Breast epithelium (tissue), 4 donors: ENCODE measurements at places on chromosomes 13 and 19.

GRCh38 chr19:17420475-17420924 is 653 bp downstream of the MVB12A start:
- DNase-seq: no peak

GRCh38 chr13:30004204-30004603 is 153.8 kb upstream of the UBL3 start:
- no peak for DNase-seq

DNA sequence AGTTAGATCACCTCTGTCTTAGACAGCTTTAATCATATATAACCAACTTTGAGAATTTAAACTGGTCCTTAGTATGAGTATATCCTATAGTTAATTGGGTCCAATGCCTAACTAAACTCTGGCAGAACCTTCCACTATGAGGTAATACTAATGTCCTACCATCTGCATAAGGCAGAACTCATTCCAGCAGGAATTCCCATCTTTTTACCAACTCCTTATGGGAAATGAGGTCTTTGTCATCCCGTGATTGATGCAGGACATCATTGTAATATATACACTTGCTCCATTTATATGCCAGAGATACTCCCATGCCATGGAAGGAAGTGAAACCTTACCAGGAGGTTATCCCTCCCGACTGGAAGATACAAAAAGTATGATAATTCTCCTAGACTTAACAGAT is 2.8 kb downstream of the KCTD4 start:
- no peak for DNase-seq

GRCh38 chr19:8212212-8212611 is 3.0 kb downstream of the CERS4 start:
- no peak for DNase-seq

DNA sequence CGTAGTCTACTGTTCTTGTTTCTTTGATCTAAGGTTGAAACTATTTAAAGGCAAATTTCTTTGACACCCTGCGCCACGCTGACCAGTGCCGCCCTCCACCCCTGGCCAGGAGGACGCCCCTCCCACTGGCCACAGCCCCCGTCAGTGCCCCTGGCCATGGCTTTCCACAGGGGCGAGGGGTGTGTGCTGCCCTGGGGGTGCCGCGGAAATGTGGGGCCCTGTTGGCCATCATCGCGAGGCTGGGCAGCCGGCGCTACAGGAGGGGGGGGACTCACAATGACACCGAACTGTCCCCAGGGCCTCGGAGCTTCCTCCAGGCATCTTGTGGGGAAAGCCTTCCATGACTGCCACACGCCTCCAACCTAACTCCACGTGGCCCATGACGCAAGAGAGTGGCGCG is 10.9 kb downstream of the SHC2 start:
- DNase-seq: no peak

DNA sequence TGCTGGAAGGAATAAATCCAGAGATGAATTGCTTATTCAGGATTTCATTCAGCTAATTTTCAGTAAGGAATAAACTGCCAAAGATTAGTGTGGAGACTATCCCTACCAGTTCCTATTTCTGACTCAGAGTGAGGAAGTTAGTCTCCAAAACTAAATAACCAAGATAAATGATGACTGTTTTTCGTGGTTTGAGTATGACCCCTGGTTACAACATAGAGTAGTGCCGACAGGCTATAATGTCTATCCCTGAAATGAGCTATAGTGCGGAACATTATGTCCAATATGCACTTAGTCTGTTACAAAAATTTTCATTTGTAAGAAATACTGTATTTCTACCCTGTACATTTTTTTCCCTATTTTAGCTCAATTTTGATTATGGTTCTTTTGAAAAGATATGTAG is 51.4 kb downstream of the NBEA start:
- no peak for DNase-seq

GRCh38 chr13:94716016-94716415 is 3.7 kb upstream of the SOX21 start:
- no peak for DNase-seq

DNA sequence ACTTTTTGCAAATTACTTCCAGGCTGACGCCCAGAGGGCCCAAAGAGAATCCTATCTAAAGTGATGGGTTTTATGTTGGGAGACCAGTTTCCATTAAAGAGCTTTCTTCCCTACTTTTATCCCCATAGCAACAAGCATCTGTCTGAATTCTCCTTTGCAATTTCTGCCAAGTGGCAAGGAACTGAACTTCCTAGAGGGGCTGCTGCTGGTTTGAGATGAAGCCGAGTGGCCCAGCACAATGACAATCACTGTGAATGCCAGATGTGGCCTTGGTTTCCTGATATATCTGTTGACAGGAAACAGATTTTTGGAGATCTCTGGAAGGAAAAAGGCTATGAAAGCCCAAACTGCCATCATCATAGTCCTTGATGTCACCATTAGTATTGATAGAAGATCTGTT is 198.6 kb downstream of the OXGR1 start:
- DNase-seq: no peak

DNA sequence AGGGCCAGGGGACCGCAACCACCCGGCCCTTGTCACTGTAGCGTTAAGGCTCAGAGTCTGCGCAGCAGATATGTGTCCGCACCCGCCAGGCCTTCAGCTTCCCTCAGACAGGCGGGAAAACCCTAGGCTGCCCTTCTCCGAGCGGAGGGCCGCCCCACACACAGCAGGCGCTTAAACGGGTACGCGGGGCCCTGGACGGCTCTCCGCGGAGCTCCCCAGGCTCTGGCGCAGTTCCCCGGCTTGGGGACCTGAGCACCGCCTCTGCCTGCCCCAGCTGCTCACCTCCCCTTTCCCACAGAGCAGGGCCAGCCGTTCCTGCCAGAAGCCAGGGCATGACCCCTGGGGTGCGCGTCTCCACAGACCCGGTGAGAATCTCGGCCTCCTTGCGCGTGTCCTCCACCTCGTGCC is 593 bp downstream of the ZNF135 start:
- no peak for DNase-seq
